Stimulated activated CD4-positive, alpha-beta T cell treated with anti-CD3 and anti-CD28 coated beads, Interleukin-1b, Interleukin-23, amount 100 ng/mL, for 1 hour (primary cell): ENCODE measurements at places on chromosomes 12 and 14.

- DNase-seq: no peak
These were observed 214.9 kb downstream of the SLC41A2 start for GRCh38 chr12:104743202-104743580.

- no peak for DNase-seq
These were observed 7.0 kb downstream of the ERP27 start for GRCh38 chr12:14931359-14931758.

GRCh38 chr12:91037276-91037675, 20.5 kb downstream of the KERA start:
- DNase-seq: no peak

- no peak for DNase-seq
These were observed 35.6 kb downstream of the GNS start for GRCh38 chr12:64723630-64724029.

- no peak for DNase-seq
These were observed 2.2 kb downstream of the TBPL2 start for GRCh38 chr14:55438066-55438683.

- no peak for DNase-seq
These were observed 228.7 kb upstream of the LRFN5 start for GRCh38 chr14:41377932-41378331.

- no peak for DNase-seq
These were observed at the start of gene SUOX for GRCh38 chr12:55996715-55997534. SUOX (plus strand) TSS chr12:55997276; CDS start chr12:56002222, 4,946 bp downstream.

- no peak for DNase-seq
These were observed 127.9 kb upstream of the FKBP4 start for GRCh38 chr12:2666846-2667245.

DNA sequence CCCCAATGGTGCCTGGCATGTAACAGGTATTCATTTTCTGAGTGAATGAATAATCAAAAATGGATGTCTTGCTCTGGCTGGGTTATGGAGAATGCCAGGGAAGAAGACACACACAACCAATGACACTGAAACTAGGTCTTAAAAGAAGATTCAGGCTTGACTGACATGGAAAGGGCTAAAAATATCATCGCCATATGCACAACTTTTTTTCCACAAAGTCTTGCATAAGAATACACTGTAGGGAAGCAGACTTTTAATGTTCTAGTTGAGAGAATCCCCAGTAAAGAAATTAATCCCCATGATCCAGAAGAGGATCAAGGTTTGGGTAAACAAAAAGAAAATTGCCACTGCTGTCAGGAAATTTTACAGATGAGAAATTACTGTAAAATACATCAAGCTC, 116.4 kb downstream of the SLC2A13 start:
- no peak for DNase-seq

DNA sequence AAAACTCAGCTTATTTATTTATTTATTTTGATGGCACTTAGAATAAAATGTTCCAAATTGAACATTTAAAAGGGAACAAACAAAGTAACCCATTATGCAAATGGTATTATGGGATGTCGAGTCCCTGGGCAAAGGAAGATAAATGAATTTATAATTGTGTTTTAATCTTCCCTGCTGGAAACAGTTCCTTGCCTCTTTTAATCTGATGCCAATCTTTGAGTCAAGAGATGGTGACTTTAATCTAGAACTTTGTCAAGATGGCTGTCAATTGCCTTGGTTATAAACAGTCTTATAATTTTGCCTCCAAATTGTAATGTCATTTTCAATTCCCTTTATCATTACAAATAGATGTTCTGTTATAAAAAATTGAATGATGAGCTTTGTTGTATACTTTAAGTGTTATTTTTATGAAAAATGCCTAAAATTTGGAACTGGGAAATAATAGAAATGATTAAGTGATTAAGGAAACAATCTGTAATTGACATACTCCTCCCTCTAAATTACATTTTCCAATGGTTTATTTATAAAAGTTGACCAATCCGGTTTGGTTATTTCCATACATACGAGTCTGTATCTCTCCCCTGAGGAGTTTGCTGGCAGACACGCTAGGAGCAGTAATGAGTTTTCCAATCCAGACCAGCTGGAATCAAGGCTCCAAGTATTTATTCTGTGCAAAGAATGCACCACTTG, 134.9 kb upstream of the FRMD6 start:
- DNase-seq: no peak
